ENCODE measurements at places on chromosomes 3 and 15.

DNA sequence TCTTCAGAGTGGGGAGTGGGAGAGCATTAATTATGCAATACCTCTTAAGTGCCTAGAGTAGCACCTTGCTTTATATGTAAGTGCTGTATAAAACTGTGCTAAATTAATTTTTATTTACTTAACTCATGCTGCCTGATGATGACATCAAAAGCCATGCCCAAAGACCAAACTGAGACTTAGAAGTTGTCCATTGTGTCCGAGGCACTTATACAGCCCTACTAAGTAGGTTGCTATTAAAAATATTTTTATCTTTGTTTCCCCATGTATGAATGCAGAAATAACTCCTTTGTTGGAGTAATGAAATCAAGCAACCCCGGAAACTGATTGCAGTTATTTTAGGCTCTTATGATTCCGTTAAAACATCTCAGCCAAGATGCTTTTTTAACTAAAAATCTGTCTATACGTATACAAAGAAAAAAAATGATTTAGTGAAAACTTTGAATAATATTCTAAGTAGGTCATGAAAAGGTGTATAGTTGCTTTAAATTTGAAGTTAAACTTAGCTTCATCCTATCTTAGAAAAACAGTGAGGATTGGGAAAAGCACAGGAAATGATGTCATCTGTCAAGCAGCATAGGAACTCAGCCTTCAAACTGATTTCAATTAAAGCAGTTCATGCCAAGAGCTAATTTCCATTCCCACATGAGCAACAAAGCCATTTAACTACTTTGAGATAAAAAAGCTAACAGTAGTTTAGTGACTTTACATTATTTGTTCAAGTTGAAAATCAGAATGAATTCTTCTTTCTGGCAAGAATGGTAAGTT is 43.0 kb downstream of the FBN1 start:
- DNase-seq, result no peak

- no peak for DNase-seq
Measured at GRCh38 chr3:154864947-154865346, 215.2 kb upstream of the MME start.

GRCh38 chr15:50183112-50183794 is 1.3 kb downstream of the SLC27A2 start:
- DNase-seq, result no peak

GRCh38 chr3:64272271-64272670 is 47.0 kb upstream of the PRICKLE2 start:
- no peak for DNase-seq

DNA sequence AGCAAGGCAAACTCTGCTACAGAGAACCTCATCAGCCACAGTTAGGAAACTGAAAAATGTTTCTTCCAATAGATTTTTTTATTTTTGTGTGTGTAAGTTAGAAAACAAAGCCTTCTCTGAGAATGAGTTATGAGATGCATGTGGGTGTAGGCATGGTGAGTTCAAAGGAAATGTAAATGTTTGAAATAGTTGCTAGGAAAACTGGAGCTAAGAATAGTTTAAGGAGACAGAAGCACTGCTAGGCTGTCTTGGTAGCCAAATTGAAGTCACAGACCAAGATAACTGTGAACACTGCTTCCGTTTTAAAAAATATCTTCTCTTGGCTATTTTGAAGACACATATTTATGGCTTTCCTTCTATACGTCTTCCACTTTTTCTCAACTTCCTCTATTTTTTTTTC is 1501.2 kb upstream of the CADM2 start:
- DNase-seq, result no peak

- no peak for DNase-seq
Measured at GRCh38 chr15:69451951-69452691, 497 bp upstream of the RPLP1 start.

GRCh38 chr15:40915116-40915661 is 14.0 kb upstream of the DLL4 start:
- DNase-seq, result no peak

DNA sequence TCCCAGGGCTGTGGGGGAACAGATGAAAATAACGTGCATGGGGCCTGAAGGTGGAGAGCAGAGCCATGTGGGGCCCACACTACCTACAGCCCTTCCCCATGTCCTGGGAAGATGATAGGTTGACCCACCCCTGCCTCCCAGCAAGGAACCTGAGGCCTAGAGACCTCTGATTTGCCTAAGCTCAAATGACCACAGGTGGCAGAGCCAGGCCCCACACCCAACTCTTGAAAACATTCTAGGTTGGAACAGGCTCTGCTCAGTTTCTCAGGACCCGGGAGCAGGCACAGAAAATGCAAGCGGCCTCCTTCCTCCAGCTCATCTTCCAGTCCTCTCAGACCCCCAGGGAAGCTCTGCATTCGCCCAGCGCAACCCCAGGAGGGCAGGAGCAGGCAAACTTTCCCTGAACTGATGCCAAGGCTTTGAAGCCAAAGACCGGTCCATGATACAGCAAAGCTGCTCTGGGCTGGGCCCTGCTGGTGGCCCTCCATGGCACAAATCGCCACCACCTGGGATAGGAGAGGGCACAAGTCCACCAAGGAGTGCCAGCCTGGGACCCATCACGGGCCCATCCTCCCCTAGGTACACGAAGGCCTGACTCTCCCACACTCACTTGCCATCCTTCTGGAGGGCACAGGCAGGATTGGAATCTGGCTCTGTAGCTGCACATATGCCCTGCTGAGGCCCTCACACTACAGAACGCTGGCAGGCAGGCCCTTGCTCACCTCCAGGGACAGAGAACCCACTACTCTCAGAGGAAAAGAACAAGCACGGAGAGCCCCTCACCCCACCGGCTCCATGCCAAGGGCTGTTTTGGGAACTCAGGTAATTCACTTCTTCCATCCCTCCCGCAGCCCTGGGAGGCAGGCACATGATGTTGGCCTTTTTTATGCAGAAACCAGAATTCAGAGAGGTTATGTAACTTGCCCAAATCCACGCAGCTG is 51.0 kb upstream of the FURIN start:
- no peak for DNase-seq

DNA sequence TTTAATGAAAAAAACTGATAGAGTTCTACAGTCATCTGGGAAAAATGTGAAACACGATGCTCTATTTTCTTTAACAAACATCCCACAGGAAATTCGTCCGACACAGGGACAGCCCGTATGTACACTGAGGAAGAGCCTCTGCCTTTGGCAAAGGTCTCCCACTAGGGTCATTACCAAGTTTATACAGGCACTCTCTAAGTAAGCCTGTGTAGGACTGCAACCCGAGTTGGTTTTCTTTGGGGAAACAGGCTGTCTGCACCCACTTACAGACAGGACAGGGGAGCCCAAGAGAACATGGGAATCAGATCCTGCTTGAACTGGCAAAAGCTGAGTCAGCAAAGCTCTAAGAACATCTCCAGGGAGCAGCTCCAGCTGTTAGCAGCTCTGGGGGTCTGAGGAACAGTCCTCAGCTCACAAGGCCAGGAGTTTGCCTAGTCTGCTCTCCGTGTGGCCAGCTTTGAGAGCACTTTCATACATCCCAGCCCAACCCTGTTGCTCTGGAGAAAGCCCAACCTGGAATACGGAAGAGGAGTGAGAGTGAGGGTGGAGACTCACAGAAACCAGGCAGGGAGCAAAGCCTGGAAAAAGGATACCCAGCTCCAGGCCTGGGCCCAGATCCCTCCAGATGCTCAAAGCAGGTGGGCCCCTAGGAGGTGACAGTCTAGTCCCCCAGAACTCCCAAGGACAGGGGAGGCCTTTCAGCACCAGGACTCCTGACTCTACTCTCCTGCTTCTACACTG is 1.9 kb downstream of the TBC1D2B start:
- no peak for DNase-seq

- DNase-seq, result no peak
Measured at GRCh38 chr3:6142707-6143106, 718.2 kb upstream of the GRM7 start.

- no peak for DNase-seq
Measured at GRCh38 chr3:134153761-134154160, 96.9 kb downstream of the RYK start.

DNA sequence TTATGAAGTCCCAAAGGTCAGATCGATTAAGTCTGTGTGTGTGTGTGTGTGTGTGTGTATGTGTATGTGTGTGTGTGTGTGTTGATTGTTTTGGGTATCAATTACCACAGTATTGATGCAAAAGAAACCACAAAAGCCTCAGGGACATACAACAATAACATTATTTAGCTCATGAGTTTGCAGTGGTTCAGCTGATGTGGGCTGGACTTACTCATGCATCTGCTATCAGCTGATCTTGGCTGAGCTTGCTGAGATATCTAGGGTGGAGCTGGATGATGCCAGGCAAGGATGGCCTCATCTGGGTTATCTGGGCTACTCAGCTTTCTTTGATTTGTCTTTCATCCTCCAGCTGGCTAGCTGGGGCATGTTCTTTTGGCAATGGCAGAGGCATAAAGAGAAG is 82.4 kb upstream of the PRR23C start:
- no peak for DNase-seq

GRCh38 chr3:120742849-120743365 is 363 bp downstream of the GTF2E1 start:
- DNase-seq, result no peak

DNA sequence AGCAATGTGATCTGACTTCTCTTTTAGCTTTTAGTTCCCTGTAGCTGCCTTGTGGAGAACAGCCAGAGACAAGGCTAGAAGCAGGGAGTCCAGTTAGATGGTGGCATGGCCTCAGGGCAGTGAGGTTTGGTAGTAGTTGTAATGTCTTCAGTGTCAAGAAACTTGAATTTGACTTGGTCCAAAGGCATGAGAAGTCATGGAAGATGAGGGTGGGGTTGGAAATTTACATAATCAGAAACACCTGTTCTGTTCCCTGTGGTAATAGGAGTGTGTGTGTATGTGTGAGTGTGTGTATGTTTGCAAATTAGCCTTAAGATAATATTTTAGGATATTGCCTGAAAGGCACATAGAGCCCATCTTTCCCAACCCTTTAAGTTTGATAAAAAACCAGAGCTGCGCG is 55.2 kb upstream of the GCNT3 start:
- DNase-seq, result no peak

DNA sequence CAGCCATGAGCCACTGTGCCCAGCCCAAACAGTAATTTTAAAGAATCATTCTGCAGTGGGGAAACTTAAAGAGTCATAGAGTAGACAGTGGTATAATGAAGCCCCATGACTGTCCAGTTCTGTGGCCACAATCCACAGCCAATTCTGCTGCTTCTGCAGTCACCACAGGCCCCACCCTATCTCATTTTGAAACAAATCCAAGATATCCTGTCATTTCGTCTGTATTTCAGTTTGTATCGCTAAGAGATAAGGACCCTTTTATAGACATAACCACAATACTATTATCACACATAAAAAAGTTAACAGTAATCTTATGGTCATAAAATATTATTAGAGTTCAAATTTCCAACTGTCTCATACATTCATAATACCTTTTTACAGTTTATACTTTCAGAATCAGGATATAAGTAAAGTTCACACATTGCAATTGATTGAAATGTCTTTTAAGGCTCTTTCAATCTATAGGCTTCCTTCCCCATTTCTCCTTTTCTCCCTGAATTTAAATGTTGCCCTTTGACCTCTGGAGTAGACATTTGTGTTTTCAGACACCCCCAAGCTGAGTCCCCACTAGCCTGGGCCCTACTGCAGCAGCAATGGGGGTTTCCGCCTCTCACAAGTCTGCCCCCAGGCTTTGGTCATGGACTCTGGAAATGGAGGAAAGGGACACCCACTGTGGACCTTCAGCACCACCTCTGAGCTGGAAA is 4.2 kb upstream of the NUP210 start:
- DNase-seq, result no peak

GRCh38 chr3:117600112-117600511 is 890.5 kb downstream of the TUSC7 start:
- DNase-seq, result no peak

DNA sequence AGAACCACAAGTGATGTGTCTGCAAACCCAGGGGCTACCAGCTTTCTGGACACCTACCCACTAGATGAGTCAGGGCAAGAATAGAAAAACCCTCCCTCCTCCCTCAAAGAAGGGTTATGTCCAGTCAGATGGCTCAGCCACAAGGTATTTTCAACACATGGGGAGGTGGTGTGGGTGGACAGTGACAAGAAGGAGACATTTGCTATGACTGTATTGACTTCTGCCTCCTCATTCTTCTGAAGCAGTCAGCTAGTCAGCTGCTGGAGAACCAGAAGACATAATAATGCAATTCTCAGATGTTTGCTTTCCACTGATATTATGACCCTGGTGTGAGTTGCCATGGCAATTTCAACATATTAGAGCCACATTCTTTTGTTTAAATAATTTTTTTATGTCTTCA is 66.7 kb upstream of the GOLGA8B start:
- no peak for DNase-seq

GRCh38 chr3:140863580-140864009 is 78.0 kb upstream of the SLC25A36 start:
- peak; percentile 49 for DNase-seq

GRCh38 chr15:92941668-92942067 is 41.5 kb downstream of the CHD2 start:
- DNase-seq, result no peak

- no peak for DNase-seq
Measured at GRCh38 chr3:17125738-17126442, 241.1 kb downstream of the PLCL2 start.

GRCh38 chr3:25520926-25521559 is 93.0 kb downstream of the RARB start:
- DNase-seq, result no peak

DNA sequence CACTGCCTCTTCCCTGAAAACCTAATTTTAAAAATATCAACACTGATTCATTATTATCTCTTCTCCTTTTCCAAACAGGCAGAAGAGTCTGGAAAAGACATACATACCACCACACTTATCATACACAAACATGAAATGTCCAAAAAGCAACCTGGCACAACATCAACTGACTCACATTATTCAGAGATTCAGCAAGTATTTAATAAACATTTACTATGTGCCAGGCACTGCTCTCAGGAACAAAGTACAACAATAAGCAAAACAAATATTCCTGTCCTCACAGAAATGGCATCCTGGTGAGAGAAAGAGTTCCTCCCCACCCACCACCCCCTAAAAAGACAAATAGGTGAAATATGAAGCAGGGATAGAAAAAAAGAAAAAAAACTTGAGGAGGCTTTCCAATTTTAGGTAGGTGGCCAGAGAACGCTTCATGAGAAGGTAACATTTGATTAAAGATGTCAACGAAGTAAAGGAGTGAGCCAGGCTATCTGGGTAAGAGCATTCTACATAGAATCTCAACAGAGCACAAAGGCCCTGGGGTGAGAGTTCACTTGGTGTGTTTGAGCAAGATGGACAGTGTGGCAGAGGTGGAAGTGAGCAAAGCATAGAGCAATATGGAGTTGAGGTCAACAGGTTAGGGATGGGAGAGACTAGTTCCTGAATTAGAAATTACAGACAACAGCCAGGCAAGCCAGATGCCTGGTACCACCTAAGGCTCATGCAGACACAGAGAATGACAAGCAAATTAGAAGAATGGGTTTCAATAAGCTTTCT is 141.7 kb downstream of the OSBPL10 start:
- no peak for DNase-seq

DNA sequence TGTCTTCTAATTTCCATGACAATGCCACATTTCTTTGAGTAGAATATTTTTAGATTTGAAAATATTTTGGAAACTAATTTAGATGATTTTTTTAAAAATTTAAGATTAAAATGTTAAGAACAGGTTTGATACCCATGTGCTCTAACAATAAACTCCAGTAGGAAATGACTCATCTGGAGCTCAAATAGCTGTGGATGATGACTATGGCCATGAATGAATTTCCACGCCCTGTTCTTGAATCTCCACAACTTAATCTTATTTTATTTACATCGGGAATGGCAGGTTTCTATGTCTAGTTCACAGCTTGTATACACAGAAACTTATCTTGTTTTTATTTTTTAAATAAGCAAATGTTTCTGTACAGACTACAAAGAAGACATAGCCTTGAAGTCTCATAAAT is 726.8 kb downstream of the NAALADL2 start:
- no peak for DNase-seq

- DNase-seq, result no peak
Measured at GRCh38 chr3:30511524-30512251, 94.7 kb upstream of the TGFBR2 start.

Measured in naive B cell (primary cell).